ENCODE measurements at places on chromosomes 11 and 22. TPM values are rescaled to one million over a fixed set of nuclear protein-coding genes. Genes with fewer than 3 reads are reported as not detected.

GRCh38 chr11:120192831-120193625, 17.8 kb upstream of the OAF start:
- peaks cover 10% of the 10 kb centered on the region for H3K27me3 ChIP-seq
- H3K27ac ChIP-seq: no peak overlapping the region
- DNase-seq: no peak

DNA sequence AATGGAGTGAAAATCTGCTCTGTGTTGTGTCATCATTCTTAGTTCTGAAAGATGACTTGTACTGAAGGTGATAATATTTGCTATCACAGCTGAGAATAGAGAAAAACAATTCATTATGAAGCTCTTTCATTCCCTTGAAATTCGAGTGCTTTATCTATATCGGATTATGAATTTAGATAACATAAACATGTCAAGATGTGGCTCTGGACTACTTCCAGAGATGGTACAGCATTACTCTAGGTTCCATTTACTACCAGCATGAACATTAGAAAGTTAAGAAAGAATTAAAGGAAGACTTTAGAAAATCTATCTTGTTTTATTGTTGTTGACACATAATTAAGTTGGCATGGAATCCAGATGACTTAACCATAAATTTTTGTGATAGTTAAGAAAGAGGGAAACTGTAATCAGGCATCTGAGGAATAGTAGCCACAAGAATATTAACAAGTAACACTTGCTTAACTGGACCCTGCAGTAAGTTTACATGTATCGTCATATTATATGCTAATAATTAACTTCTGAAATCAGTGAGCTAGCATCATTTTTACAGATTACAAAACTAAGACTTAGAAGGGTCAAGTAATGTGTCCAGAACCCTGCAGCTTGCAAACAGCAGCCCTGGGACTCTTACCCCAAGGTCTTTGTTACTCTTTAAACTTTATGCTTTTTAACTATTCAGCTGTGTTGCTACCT, 182.6 kb downstream of the DDX10 start:
- no peaks in the 10 kb centered on the region for H3K4me1 ChIP-seq
- H3K27me3 ChIP-seq: no peaks in the 10 kb centered on the region
- H3K36me3 ChIP-seq: no peaks in the 10 kb centered on the region

DNA sequence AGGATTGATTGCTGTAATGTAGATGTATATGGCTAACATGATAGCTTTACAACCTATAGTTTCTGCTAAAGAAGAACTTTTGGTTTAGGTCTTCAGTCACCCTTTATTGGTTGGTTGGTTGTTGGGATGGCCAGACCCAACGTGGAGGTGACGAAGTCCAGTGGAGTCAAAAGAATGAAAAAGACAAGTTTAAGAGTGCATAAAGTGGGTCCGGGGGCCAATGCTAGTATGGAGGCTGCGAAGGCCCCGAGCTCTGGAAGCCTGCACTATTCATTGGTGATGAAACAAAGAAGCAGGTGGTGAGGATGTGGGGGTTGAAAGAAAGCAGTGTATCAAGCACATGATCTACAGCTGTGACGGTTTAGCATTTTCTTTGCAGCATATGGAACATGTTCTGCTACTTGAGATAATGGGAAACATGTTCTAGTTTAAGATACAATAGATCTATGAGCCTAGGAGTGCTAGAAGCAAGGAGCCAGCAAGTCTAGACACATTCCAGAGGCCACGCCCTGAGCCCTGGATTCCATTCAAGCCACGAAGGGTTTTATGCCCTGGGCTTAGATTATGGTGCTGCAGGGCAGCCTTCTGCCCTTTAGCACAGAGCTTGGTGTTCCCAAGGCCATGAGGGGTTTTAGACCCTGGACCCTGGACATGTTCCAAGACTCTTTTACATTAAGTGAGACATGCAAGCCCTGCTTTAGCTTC, 6.3 kb downstream of the TCP11L1 start:
- no peak overlapping the region for H3K4me3 ChIP-seq
- peaks cover 3% of the 10 kb centered on the region for H3K4me1 ChIP-seq
- no peaks in the 10 kb centered on the region for H3K36me3 ChIP-seq
- H3K27ac ChIP-seq: no peak overlapping the region

Gene TRIM44
- total RNA-seq: 44.2 TPM

Gene OR51B2
- not detected for total RNA-seq
